ENCODE measurements at places on chromosomes 7 and 10.

DNA sequence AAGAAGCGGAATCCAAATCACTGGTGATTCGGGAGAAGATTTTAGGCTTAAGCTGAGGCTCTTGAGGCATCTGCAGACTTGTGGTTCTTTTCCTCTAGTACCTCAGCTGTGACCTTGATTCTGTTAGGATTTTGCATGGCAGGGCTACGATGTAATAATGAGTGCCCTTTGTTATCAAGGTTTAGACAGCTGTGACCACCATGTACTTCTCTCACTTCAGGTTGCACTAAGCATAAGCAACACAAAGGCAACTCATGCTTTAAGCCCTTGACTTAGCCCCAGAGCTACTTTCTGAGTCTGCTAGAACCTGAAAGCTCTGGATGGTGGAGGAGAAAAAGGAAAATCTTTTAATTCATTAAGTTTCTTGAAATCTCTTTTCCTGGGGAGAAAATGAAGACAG, 1052.3 kb upstream of the PHF14 start:
- no peak for DNase-seq

GRCh38 chr10:110824660-110825059, 47.1 kb upstream of the PDCD4 start:
- no peak for DNase-seq

GRCh38 chr7:28016297-28016696, 164.3 kb downstream of the JAZF1 start:
- DNase-seq = no peak

DNA sequence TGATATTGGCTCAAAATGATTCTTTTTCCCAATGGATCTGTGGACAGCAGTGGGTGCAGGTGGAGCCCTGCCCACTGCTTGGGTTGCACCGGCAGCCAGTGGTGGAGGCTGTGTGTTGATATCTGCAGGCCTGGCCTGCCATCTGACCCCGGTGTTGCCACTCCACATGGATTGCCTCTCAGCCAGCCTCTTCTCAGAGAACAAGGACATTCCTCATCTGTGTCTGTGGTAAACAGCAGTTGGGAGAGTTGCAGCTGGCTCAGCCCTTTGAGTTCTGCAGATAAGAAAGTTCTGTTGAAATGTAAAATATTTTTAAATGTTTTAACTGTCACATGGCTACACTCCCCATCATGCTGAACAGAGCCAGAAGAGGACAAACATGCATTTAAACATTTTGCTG, 374.9 kb upstream of the CELF2 start:
- DNase-seq = no peak

GRCh38 chr7:137656227-137656849, 190.4 kb downstream of the DGKI start:
- peak; percentile 68 for DNase-seq

GRCh38 chr7:100021297-100021696, 5.9 kb downstream of the ZKSCAN1 start:
- no peak for DNase-seq

DNA sequence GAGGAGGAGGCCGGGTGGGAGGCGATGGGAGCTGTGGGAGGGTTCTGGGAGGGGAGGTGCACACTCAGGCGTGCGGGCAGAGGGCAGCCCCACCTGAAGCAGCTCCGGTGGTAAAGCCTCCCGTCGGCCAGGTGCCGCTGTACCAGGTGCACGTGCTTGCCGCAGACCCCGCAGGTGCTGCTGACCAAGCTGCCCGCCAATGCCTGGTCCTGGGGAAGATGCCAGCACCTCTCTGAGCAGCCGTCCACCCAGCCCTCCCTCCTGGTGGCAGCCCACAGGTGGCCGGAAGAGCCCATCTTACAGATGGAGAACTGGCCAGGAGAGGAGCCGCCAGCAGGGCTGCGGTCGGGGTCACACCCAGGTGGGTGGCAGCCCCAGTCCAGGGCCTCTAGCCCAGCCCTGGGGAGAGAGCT, 12.6 kb downstream of the MICALL2 start:
- DNase-seq = no peak

DNA sequence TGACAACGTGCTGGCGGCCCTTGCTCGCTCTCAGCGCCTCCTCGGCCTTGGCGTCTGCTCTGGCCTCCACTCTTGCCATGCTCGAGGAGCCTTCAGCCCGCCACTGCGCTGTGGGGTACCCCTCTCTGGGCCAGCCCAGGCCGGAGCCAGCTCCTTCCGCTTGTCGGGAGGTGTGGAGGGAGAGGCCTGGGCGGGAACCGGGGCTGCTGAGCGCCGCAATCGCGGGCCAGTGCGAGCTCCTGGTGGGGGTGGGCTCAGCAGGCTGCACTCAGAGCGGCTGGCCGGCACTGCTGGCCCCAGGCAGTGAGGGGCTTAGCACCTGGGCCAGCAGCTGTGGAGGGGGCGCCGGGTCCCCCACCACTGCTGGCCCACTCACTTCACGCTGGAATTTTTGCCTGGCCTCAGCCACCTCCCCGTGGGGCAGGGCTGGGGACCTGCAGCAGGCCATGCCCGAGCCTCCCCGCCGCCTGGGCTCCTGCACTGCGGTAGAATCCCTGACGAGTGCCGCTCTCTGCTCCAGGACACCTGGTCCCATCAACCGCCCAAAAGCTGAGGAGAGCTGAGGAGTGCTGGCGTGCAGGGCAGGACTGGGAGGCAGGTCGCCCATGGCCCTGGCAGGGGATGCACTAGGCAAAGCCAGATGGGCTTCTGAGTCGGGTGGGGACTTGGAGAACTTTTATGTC, 372.2 kb upstream of the NRG3 start:
- no peak for DNase-seq

Data from kidney glomerular epithelial cell (primary cell).